Left cardiac atrium (tissue), 4 donors: ENCODE measurements at places on chromosomes 12 and 14. TPM values are rescaled to one million over a fixed set of nuclear protein-coding genes. Genes with fewer than 3 reads are reported as not detected.

Gene POTEM
- not detected for total RNA-seq

Gene KRT85
- total RNA-seq, result not detected

Gene CYP27B1
- 0.44 TPM for total RNA-seq

GRCh38 chr12:123043536-123044001 lies 63.1 kb downstream of the ARL6IP4 start:
- peak; percentile 85 for DNase-seq

GRCh38 chr12:81150382-81150781 lies 72.5 kb downstream of the ACSS3 start:
- DNase-seq, result no peak

GRCh38 chr12:89474615-89475014 lies 50.0 kb downstream of the GALNT4 start:
- DNase-seq, result no peak

- no peak for DNase-seq
These were observed 45.9 kb upstream of the CNOT2 start for GRCh38 chr12:70197345-70197744.

DNA sequence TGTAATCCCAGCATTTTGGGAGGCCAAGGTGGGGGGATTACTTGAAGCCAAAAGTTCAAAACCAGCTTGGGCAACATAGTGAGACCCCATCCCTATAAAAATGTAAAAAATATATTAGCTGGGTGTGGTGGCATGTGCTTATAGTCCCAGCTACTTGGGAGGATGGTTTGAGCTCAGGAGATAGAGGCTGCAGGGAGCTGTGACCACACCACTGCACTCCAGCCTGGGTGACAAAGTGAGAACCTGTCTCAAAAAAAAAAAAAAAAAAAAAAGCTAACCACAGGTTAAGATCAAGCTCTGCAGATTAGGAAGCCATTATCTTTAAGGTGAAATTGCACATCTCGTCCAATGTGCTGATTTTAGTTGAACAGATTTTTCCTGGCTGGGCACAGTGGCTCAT lies 23.7 kb upstream of the CERS5 start:
- DNase-seq, result no peak

DNA sequence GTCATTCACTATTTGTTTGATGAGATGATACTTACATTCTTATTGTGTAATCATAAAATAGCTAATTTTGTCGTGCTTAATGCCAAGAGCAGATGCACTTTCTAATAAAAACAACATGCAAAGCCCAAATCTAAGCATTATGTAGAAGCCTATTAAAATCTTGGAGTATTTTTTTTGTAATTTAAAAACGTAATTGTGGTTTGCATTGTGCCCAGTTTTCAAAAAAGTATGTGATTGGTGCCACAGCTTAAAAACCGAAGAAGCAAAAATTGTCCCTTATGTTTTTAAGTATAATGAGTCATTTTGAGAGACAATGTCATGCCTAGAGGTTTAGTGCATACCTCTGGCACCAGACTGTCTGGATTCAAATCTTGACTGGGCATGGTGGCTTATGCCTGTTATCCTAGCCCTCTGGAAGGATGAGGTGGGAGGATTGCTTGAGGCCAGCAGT lies 464.8 kb upstream of the RGS6 start:
- DNase-seq, result no peak

DNA sequence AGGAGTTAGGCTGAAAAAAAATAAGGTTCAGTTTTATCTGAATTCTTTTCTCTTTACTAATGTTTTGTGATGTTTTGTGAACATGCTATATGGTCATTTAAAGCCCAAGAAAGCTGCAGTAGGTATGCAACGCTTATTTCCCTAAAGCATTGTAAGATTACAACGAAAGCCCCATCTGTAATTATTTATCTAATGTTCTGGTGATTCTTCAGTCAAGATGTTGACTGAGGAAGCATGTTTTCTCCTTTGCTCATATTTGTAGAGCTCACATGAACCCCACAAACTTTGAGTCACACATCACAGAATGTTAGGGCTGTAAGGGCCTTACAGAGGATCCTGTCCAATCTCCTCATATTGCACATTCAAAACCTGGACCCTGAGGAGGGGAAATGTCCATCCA lies 3.2 kb upstream of the TUBA1C start:
- DNase-seq, result no peak

DNA sequence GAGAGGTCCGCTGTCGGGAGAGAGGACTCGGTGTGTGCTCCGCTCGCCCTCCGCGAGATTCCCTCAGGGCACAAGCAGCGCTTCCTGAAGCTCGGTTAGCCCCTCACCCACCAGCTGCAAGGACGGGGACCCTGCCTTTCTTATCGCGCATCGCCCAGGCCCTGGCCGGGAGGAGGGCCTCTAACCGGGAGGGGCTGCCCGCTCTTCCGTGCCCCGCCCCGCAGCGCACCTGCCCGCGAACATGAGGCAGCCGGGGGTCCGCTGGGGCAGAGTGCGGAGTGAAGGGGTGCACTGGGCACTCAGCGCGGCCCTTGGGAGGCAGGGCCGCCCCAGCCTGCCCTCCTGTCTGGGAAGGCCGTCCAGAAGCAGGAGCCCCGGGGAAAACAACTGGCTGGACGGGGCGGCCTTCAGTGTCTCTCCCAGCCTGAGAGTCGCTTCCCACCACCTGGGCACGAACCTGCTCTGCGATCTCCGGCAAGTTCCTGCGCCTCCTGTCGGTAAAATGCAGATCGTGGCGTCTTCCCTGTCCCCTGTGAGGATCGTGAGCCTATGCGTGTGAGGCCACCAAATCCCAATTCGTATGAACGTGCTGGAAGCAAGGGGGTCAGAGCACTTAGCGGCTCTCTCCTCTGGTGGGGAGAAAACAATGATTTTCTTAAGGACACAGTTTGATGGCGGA lies 28.0 kb upstream of the ADIPOR2 start:
- peak; percentile 39 for DNase-seq

DNA sequence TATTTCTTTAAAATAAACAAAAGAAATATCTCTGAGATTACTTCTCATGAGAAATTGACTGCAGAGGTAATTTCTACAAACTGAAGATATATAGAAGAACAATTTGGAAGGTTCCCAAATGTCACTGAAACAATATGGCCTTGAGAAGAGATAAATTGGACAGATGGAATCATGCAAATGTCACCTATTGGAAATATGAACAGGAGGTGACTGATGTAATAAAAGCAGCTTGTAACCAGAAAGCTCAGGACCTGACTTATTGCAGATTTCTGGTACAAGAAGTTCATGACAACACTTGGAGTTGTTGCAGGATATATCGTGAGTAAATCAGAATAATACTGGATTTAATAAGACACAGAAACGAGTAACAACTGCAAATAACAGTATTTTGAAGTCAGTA lies 93.3 kb upstream of the TRHDE start:
- no peak for DNase-seq

- DNase-seq, result no peak
These were observed 559.9 kb downstream of the TRHDE start for GRCh38 chr12:72832024-72832423.

DNA sequence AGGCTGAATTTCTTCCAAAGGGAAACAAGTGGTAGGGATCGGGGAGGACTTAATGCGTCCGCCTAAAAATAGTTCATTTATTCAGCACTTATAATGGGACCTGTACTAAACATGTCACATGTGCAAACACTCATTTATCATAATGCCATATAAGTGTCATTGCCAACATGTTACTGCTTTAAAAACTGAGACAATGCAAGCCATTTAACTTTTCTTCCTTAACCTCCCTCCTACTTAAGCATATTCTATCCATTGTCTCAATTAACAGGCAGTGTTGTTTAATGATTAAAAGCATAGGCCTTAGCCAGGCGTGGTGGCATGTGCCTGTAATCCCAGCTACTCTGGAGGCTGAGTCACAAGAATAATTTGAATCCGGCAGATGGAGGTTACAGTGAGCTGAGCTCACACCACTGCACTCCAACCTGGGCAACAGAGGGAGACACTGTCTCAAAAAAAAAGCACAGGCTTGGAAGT lies 13.5 kb upstream of the SCFD1 start:
- DNase-seq, result no peak

- DNase-seq, result no peak
These were observed 614.0 kb downstream of the ETNK1 start for GRCh38 chr12:23238957-23239356.

GRCh38 chr12:27580561-27581330 lies 56.7 kb downstream of the PPFIBP1 start:
- DNase-seq, result no peak

- no peak for DNase-seq
These were observed 376.0 kb upstream of the LRFN5 start for GRCh38 chr14:41230683-41231082.
